ENCODE measurements at places on chromosomes 6 and 20. TPM values are rescaled to one million over a fixed set of nuclear protein-coding genes. Genes with fewer than 3 reads are reported as not detected.

GRCh38 chr20:36045373-36045714, 77.0 kb downstream of the CNBD2 start:
- no peak overlapping the region for H3K27ac ChIP-seq
- H3K27me3 ChIP-seq, result no peaks in the 10 kb centered on the region
- H3K4me3 ChIP-seq, result no peak overlapping the region
- no peaks in the 10 kb centered on the region for H3K36me3 ChIP-seq
- DNase-seq, result no peak
- peaks cover 32% of the 10 kb centered on the region for H3K4me1 ChIP-seq

DNA sequence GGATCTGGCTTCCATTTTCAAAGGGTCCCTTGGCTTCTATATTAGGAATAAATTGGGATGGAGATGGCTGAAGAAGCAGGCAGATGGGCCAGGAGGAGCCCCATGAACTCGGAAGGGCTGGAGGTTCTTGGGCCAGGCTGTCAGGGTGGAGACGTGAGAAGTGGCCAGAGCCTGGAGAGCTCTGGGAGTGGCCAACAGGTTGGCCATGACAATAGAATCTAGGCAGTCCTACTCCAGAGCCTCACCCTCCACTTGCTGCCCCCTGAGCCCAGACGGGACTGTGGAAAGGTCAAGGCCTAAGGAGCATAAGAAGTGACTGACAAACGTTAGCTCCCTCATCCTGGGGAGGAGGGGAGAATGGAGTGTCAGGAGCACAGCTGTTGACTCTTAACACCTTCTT, 62.1 kb downstream of the STK35 start:
- no peak for DNase-seq
- no peak overlapping the region for H3K4me3 ChIP-seq

DNA sequence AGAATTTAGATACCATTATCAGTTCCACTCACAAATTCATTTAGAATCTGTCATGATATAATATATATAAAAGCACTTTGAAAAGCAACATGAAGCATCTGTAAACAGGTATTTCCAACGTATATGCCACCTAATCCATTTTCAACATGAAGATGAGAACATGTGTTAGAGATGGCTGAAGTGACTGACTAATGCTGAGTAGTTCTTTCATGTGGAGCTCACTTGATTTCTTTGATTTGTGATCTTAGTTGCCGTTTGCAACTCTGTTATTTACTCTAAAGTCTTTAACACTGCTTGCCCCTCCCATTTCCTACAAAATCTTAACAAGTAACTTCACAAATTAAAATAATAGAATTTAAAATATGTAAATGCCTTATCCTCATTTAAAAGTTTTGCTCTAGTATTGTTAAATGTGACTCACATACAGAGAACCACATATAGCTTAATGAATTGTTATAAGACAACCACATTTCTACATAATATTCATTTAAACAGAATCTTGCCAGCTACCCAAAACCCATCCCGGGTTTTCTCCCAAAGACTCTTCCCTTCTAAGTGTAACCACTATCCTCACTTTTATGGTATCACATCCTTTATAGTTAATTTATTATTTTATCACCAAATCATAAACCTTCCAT, 78.3 kb downstream of the ME1 start:
- H3K4me3 ChIP-seq, result no peak overlapping the region
- H3K4me1 ChIP-seq, result no peaks in the 10 kb centered on the region
- H3K27me3 ChIP-seq, result no peaks in the 10 kb centered on the region
- H3K36me3 ChIP-seq, result no peaks in the 10 kb centered on the region
- no peak overlapping the region for H3K27ac ChIP-seq
- no peak for DNase-seq

GRCh38 chr6:127518191-127518709, 885 bp downstream of the MTCL3 start:
- H3K36me3 ChIP-seq, result no peaks in the 10 kb centered on the region
- peaks cover 15% of the 10 kb centered on the region for H3K4me1 ChIP-seq
- DNase-seq, result no peak
- peaks cover 45% of the 10 kb centered on the region for H3K27me3 ChIP-seq
- H3K4me3 ChIP-seq, result no peak overlapping the region

DNA sequence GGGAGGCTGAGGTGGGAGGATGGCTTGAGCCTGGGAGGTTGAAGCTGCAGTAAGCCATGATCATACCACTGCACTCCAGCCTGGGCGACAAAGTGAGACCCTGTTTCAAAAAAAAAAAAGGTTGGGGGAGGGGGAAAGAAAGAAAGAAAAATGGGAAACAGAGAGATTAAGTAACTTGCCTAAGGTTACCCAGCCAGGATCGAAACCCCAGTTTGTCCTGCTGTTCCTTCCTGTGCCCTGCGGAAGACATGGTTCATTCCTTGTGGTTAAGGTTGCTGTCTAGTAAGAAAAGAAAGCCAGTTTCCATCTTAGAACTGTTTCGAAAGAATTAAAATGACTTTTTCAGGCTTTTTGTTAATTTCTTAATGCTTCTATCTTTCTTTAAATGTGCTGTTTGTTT, 29.8 kb downstream of the C6orf89 start:
- no peaks in the 10 kb centered on the region for H3K27me3 ChIP-seq
- H3K27ac ChIP-seq, result no peak overlapping the region
- no peaks in the 10 kb centered on the region for H3K36me3 ChIP-seq
- peaks cover 24% of the 10 kb centered on the region for H3K4me1 ChIP-seq

GRCh38 chr6:111952821-111953540, 79.7 kb upstream of the FYN start:
- no peak overlapping the region for H3K27ac ChIP-seq
- no peaks in the 10 kb centered on the region for H3K36me3 ChIP-seq
- H3K4me3 ChIP-seq, result no peak overlapping the region
- DNase-seq, result no peak

DNA sequence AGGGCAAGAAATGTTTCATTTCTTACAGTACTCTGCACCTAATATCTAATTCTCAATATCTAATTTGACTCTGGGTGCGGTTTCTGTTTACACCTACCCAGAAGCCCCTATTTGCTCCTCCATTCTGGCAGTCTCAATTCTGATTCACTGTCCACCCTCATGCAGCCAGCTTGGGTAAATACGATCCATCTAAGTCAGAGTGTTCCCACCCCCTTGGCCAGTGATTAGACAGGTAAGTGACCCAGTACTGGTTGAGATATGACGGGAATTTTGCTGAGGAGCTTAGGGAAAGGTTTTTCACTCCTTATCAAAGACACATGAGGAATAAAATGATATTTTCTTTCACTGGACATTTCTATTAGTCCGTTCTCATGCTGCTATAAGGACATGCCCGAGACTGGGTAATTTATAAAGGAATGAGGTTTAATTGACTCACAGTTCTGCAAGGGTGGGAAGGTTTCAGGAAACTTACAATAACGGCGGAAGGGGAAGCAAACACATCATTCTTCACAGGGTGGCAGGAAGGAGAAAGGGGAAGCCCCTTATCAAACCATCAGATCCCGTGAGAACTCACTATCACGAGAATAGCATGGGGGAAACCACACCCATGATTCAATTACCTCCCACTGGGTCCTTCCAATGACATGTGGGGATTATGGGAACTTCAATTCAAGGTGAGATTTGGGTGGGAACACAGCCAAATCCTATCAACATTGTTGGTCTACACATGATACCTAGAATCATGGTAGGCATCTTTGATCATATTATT, 29.4 kb downstream of the GLO1 start:
- no peaks in the 10 kb centered on the region for H3K4me1 ChIP-seq
- peaks cover 17% of the 10 kb centered on the region for H3K36me3 ChIP-seq
- H3K27ac ChIP-seq, result no peak overlapping the region
- no peaks in the 10 kb centered on the region for H3K27me3 ChIP-seq
- H3K4me3 ChIP-seq, result no peak overlapping the region

DNA sequence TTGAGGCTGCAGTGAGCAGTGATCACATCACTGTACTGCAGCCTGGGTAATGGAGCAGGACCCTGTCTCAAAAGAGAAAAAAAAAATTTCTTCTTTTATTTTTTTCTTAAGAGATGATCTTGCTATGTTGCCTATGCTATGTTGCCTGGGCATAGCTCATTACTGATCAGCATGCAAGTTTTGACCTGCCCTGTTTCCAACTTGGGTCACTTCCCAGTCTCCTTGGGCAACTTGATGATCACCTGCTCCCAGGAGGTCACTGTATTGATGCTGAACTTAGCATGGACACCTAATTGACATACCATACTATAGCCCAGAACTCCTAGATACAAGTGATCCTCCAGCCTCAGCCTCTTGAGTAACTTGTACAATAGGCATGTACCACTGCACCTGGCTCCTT, 30.7 kb upstream of the NANP start:
- no peak overlapping the region for H3K4me3 ChIP-seq
- H3K27ac ChIP-seq, result no peak overlapping the region

DNA sequence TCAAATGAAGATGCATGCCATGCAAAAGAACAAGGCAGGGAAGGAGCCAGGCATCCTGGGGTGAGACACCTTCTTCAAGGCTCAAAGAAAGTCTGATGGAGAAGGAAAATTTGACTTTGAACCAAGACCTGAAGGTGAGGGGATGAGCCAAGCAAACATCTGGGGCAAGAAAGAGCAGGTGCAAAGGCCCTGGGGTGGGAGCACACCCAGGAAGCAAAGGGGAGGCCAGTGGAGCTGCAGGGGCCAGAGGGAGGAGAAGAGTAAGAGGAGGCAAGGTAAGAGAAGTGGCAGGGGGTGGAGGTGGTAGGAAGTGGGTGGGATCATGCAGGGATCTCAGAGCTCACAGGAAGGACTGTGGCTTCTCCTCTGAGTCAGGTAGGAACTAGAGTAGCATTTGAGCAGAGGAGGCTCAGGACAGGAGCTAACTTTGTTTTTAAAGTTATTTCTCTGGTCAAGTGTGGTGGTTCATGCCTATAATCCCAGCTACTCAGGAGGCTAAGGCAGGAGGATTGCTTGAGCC, 49.6 kb downstream of the SLC13A3 start:
- H3K27me3 ChIP-seq, result no peaks in the 10 kb centered on the region
- no peak overlapping the region for H3K27ac ChIP-seq
- no peaks in the 10 kb centered on the region for H3K36me3 ChIP-seq
- DNase-seq, result no peak
- H3K4me3 ChIP-seq, result no peak overlapping the region

DNA sequence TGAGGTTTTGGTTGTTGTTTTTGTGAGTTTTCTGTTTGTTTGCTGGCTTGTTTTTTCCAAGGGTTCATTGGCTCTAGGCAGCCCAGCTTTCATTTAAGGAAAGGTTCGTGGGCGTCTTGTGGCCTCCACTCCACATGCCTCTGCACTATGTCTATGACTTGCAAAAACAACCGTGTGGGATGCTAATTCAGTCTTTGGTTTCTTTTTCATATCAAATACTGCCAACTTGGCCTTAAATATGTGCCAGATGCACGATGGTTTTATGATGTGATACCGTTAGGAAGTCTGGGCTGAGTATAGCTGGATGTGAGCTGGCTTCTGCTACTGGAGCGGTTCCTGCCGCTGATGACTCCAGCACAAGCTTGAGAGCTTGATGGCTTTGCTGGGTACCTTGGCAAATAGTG, 96.3 kb downstream of the BMP2 start:
- no peak overlapping the region for H3K27ac ChIP-seq
- DNase-seq, result no peak
- no peak overlapping the region for H3K4me3 ChIP-seq
- H3K4me1 ChIP-seq, result no peaks in the 10 kb centered on the region

GRCh38 chr6:132495604-132496079, 17.3 kb downstream of the STX7 start:
- DNase-seq, result no peak
- no peak overlapping the region for H3K4me3 ChIP-seq
- H3K36me3 ChIP-seq, result no peaks in the 10 kb centered on the region

DNA sequence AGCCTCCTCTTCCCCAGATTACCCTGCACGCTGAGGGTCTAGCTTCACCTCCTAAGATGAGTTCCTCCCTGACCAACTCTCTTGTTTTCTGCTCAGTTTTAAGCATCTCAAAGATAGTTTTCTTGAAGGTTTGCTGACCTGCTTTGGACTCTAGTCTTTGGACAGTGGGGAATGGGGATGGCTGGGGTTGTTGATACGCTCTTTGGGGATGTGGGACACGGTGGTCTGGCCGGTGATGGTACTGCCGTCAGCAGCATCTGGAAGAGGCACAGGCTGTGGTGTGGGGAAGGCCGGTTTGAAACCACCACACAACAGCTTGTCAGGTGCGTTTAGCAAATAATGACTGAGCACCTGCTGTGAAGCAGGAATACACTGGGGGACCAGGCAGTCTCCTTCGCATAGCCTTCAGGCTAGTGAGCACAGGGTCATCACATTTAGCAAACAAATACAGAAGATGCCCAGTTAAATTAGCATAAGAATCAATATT, 94.1 kb downstream of the TMEM242 start:
- no peaks in the 10 kb centered on the region for H3K27me3 ChIP-seq
- no peaks in the 10 kb centered on the region for H3K36me3 ChIP-seq
- no peak for DNase-seq
- H3K4me3 ChIP-seq, result no peak overlapping the region

GRCh38 chr6:169429001-169429400, 175.4 kb upstream of the THBS2 start:
- DNase-seq, result no peak
- H3K27ac ChIP-seq, result no peak overlapping the region
- H3K4me3 ChIP-seq, result no peak overlapping the region
- H3K36me3 ChIP-seq, result no peaks in the 10 kb centered on the region
- H3K27me3 ChIP-seq, result no peaks in the 10 kb centered on the region
- no peaks in the 10 kb centered on the region for H3K4me1 ChIP-seq

DNA sequence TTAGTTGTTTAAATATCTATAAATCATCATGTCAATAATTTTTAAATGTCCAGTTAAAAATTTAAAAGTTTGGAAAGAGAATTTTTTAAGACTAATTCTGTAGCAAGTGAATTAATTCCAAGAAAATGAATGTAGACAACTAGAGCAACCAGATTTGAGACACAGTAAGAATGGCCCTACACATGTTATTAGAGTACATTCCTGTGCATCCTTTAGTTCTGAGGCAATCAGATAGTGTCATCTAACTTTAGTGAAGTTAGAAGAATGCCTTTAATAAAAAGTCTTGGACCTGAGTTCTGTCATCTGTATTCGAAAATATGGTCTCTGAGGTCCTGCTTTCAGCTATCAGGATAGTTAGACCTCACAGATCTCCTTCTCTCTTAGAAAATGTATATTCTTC, 63.7 kb downstream of the HIVEP2 start:
- no peak overlapping the region for H3K4me3 ChIP-seq
- no peaks in the 10 kb centered on the region for H3K36me3 ChIP-seq
- no peaks in the 10 kb centered on the region for H3K27me3 ChIP-seq
- no peak overlapping the region for H3K27ac ChIP-seq
- peaks cover 87% of the 10 kb centered on the region for H3K4me1 ChIP-seq

DNA sequence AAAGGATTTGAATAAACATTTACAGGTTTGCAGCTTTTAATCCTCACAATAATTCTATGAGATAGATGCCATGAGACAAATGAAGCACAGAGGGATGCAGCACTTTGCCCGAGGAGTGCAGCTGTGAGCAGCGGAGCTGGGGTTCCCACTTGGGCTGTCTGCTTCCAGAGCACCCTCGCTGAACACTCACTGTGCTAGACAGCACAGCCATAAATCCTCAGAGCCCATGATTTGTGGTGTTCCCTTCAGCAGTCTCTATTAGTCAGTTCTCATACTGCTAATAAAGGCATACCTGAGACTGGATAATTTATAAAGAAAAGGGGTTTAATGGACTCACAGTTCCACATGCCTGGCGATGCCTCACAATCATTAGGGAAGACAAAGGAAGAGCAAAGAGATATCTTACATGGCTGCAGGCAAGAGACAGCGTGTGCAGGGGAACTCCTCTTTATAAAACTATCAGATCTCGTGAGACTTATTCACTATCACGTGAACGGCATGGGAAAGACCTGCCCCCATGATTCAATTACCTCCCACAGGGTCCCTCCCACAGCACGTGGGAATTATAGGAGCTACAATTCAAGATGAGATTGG, 25.3 kb upstream of the CTAGE9 start:
- H3K27ac ChIP-seq, result no peak overlapping the region
- H3K27me3 ChIP-seq, result no peaks in the 10 kb centered on the region
- H3K4me3 ChIP-seq, result no peak overlapping the region
- no peak for DNase-seq
- H3K36me3 ChIP-seq, result no peaks in the 10 kb centered on the region

The TEAD3 gene
- 11.5 TPM for total RNA-seq

The MDN1 gene
- 17.3 TPM for total RNA-seq

The HDGFL1 gene
- total RNA-seq, result not detected

The OPN5 gene
- total RNA-seq, result not detected

The PAK5 gene
- not detected for total RNA-seq

All from gastrocnemius medialis (tissue), 4 donors.